ENCODE measurements at places on chromosomes 2 and 18.

DNA sequence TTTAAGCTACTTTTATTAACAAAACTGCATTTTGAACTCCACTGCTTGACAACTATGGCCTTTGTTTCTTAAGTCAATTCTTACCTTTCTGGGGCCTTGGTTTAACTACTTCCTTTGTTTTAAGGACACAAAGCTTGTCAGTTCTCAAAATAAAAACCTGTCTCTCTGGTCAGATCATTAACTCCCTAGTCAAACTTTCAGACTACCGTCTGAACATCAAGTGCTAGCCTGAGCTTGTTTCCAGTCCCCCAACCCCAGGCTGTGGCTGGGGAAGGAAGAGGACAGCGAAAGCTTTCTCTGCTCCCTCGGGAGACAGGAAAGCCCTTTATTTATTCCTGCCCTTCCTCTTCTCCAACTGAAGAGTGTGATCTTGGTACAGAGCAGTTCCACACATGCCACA is 1.7 kb downstream of the SH3YL1 start:
- DNase-seq, result no peak

- no peak for DNase-seq
Observed at GRCh38 chr2:53969285-53969967, 1.4 kb downstream of the PSME4 start.

- DNase-seq, result no peak
Observed at GRCh38 chr2:45782986-45783385, 131.5 kb downstream of the PRKCE start.

DNA sequence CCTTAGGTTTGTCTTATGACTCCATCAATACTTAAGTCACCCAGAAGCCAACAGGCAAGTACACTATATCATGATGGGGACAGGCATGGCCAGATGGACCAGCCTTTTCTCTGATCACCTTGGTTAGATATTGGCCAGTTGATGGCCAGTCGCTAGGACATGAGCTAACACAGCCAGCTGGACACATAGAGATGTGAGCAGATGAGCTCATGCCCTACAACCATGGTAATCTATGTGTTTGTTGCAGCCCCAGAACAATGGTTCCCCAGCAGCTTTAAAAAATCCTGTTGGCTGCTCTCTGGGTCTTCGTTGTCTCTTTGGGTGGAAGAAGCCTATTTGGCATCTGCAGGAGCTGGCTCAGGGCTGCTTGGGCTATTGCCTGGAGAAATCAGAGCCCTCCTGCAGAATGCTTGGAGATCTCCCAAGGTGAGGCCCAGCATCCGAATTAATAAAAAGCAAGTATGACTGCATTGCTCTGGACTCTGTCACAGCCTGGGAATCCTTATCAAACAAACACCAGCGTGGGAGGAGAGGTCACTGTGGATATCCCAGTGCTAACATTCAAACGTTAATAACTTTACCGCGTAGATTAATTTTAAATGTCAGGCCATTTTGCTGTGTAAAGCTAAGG is 62.3 kb upstream of the KLHL29 start:
- DNase-seq, result no peak

DNA sequence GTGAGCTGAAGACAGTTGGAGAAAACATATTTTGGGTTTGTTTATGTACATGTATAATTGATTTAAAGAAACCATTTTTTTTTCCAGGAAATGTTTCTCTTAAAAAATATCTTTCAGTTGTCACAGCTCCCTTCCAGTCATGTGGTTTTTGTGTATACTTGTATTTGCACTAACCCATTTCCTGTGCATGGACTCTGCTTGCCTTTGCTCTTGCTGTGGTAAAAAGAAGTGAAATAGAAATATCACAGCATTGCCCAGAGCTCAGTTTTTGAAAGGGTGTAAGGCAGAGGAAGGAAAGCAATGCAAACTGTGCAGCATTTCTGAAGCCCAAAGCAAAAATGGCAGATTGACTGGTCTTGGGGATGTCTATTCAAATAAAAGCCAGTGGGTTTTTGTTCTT is 10.4 kb upstream of the DOCK10 start:
- no peak for DNase-seq

DNA sequence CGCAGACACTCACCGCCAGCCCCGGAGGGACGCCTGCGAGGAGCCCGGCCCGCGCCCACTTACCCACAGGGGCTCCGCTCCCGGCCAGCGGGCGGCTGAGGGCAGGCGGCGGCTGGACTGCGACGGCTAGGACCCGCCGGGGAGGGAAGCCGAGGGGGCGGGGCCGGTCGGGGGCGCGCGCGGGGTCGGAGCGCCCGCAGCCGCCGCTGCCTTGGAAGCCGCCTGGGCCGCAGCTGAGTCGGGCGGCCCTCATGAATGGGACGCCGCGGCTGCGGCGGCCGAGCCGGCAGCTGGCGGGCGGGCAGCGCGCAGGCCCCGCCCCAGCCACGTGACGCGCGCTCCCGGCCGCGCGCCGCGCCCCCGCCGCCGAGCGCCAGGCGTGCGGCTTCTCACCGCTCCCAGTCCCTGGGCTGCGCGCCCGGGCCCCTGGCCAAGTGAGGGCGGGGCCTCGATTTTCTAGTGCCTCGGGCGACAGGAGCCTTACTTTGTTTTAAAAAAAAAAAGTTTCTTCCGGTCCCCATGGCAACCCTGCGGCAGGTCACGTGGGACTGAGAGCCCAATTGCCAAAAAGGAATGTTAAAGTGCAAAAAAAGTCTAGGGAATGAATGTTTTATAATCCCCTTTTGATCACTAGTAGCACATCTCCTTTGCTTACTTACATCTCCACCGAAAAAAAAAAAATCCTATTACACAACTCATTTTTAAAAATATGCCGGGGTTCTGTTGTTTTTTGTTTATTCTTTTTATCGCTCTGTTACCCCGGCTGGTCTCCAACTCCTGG is at the start of gene LPIN2:
Gene LPIN2 (minus strand): TSS at position 121 of the 781 bp plus-strand sequence. CDS start 52,304 bp downstream, outside the sequence.
- DNase-seq, result peak; percentile 94

- no peak for DNase-seq
Observed at GRCh38 chr2:10215393-10215935, 87.2 kb upstream of the HPCAL1 start.

GRCh38 chr18:44742718-44743311 is 62.1 kb downstream of the SETBP1 start:
- DNase-seq, result no peak

DNA sequence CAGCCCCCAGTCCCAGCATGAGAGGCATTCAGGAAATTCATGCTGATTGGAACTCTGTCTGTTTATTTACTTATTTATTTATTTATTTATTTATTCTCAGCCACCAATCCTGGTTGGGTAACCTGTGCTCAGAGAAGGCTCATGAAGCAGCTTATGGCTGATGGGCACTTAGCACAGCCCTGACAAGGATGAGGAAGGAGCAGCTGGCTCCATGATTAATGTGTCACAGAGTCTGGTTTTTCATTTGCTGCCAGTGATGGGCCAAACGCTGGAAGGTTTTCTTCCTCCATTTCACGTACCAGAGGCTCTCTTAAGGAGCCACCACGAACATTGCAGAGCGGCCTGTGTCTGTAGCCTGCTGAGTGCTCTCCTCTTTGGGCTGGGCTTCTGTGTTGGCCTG is 28.3 kb upstream of the KCNS3 start:
- no peak for DNase-seq

DNA sequence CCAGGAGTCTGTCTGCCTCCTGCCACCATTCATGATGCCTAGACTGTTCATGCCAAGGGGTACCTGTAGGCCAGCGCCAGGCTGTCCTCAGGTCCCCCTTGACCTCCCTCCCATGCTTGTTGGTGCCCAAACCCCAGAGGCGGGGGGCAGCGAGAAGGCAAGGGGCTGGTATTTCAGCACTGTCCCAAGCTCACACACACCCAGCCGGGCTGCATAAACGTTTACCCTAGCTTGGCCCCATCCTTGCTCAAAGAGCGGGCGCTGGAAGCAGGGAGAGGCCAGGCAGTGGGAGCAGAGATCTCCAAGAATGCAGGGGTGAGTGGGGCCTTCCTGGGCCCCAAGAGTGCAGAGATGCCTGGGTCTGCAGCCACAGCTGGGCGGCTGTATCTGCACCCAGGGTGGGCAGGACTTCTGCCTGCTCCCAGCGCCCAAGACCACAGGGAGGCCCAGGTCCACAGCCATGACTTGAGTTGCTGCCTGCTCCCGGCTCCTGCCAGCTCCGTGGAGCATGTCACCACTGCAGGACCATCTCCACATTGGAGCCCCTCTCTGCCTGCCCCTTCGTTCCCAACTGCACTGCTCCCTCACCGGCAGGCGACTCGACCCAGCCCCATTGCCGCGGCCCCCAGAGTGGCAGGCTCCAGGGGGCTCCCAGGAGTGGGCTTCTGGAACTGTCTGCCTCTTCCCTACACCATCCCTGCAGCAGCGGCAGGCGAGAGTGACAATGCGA is 616.6 kb downstream of the METTL4 start:
- DNase-seq, result no peak

GRCh38 chr2:137829251-137829650 is 135.0 kb upstream of the HNMT start:
- DNase-seq, result no peak

GRCh38 chr2:22902180-22902550 is 482.8 kb upstream of the KLHL29 start:
- DNase-seq, result no peak

DNA sequence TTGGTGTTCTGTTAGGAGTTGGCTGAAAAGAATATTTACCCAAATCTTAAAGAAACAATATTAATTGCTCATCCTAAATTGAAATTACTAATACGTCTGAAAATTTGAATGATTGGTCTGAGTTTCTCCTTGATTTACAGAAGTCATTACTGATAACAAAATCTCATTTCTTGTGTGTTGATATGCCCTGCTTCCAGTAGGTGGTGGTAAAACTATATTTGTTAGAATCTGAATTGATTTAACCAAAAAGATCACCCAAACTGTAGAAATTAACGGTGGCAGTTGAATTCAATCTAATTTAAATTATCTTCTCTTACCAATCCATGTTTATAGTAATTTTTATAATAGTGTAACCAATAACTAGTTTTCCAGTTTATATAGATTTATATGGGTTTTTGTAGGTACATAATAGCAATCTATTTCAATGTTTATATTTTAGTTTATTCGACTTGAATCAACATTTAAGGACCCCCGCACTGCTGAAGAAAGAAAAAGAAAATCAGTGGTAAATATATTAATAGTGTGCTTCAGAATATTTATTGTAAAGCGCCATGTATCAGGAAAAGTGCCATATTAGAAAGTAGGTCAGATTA is 38.3 kb downstream of the PAPOLG start:
- DNase-seq, result peak; percentile 58

GRCh38 chr2:156115338-156115737 is 217.2 kb downstream of the NR4A2 start:
- no peak for DNase-seq

DNA sequence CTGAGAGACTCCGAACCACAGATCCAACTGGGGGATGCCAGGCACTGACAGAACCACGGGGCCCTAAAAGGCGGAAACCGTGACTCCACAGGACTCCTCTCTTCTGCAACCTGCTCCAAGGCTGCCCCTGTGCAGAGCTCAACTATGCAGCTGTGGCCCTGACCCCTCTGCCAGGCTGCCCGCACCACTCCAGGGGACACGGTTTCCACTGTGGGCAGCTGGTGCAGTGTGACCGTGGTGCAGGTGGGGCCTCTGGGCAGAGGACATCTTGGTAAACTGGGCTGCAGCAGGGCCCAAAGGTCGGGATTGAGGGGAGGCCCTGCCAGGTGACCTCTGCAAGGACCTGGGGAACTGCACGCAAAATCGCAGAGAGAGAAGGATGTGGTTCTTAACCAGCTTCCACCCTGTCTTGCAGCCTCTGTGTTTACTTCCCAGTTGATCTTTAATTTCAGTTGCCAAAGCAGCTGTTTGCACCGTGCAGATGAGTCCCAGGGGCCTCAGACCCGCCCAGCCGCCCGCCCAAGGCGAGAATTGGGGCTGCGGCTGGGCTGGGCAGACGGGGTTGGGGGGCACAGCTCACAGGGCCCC is 104.6 kb upstream of the CTDP1 start:
- DNase-seq, result no peak

DNA sequence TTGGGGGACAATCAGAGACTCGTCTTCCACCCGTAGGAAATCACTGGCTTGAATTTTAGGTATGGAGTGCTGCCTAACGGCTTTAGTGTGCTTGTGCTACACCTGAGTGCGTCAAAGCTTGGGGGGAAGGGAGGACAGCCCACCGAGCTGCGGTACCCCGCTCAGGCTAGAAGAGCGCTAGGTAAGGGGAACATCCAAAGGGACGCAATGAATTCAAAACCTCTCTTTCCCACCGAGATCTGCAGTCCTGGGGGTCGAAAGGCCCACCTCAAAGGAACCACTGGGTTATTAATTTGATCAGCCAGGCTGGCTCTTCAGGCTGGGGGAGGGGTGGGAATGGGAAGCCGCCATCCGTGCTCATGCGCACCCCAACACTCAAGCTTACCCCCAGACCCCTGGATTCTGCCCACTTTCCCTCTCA is 2.7 kb downstream of the EPHA4 start:
- no peak for DNase-seq

Measured in CD4-positive, CD25-positive, alpha-beta regulatory T cell (primary cell).